ENCODE measurements at places on chromosomes 13 and 19.
A peak's percentile ranks its signal among the peaks of the same experiment; 100 is the strongest.

- DNase-seq, result no peak
These were observed 34.1 kb downstream of the F2RL3 start for GRCh38 chr19:16922949-16923348.

DNA sequence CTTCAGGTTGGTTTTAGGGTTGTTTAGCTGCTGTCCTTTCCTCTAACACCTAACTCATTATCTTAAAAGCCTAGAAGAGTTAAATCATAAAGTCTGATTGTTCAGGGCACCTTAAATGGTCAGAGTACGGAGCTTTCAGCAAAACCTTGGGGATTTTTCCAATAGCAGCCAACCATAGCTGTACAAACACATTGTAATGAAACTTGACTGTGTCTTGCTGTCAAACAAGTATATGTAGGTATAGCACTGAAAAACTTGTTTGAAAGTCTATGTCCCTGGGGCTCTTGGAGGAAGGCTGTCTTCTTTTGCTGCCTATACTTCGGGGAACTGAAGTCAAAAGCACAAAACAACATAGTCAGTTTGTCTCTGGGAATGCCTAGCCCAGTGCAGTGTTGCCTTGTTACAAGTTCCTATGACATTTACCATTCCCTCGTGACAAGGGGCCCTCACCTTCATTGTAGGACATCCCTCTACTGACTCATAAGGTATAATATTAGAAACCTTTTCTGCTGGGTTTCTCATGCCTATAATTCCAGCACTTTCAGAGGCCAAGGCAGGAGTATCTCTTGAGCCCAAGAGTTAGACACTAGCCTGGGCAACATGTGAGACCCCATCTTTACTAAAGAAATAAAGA is 474.5 kb upstream of the NBEA start:
- no peak for DNase-seq

DNA sequence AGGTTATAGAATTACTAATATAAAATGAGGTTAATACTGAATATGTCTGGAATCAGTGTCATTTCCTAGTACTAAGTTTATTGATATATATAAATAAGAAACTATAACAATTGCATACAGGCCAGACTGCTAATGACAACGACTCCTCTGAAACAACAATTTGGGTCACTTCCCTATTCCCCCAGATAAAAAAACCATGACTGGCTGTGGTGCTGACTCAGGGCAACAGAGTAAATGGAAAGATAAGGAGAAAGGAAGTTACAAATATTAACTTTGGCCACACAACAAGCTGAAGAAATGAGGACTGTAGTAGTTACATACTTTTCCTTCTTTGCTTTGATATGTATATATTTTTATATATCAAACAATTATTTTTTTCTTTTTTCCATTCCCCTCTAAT is 263.7 kb upstream of the PCDH9 start:
- DNase-seq, result no peak

DNA sequence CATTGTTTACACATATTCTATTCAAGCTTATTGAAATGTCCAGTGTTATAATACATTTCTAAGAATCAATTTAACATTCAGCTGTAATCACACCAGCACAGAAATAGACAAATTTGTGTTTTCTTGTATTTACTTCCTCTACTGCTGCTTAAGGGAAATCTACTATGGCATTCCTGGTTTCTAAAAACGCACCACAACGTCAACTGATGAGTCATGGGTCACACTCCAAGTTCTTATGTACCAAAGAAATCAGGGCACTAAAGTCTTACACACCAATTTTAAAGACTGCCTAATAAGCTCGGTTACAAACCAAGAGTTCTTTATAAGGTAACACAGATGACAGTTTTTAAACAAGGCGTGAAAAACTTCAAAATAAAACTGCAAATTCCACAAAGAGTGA is 13.2 kb downstream of the LNX2 start:
- peak; percentile 78 for DNase-seq
